ENCODE measurements at places on chromosomes 11 and 22.
A peak's percentile ranks its signal among the peaks of the same experiment; 100 is the strongest.

GRCh38 chr11:69500285-69501120 is 19.0 kb downstream of the LINC01488 start:
- no peak for DNase-seq

- DNase-seq, result peak; percentile 11
Observed at GRCh38 chr22:26367402-26368245, 61.4 kb upstream of the ASPHD2 start.

- no peak for DNase-seq
Observed at GRCh38 chr22:27424319-27424718, 377.2 kb downstream of the MN1 start.

DNA sequence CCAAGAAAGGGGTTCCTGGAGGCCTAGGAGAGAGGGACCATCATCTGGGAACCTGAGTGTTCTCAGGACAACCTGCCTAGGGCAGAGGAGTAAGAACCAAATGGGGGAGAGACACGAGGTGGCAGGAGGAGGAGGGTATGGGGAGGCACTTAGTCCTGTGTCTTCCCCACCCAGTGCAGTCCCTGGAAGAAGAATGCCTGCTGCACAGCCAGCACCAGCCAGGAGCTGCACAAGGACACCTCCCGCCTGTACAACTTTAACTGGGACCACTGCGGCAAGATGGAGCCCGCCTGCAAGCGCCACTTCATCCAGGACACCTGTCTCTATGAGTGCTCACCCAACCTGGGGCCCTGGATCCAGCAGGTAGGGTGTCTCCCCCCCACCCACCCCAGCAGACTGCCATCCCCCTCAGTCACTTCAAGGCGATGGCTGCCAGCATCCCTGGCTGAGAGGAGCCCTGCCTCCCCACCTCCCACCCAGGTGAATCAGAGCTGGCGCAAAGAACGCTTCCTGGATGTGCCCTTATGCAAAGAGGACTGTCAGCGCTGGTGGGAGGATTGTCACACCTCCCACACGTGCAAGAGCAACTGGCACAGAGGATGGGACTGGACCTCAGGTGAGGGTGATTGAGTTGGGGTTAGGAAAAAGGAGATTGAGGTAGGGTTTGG is 3.7 kb upstream of the INPPL1 start:
- DNase-seq, result no peak

DNA sequence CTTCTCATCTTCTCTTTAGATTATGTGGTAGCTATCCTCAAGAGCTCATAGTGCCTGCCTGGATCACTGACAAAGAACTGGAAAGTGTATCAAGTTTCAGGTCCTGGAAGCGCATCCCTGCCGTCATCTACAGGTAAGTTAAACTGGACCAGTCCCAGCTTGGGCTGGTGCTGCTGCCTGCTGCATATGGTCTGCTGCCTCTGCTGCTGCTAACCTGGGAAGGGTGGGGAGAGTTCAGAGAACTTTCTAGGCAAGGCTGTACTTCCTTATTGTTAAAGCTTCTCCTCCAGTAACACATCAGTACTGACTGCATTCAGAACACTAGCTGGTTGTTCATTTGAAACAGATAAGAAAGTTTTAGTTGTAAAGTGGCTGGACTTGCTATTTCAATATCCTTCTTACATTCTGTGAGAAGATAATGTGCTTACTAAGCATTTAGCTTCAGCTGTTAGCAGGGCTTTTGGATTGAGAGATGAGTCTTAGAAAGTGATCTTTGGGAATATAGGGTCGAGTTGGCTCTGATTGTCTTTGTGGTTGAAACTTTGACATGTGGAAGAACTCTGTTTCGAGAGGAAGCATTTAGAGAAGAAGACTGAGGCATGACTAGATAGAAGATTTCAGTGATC is 77.3 kb upstream of the HORMAD2 start:
- DNase-seq, result no peak
